Sciatic nerve (tissue), 2 donors: ENCODE measurements at places on chromosomes 5 and 9.

GRCh38 chr9:131554843-131555351 lies 9.6 kb downstream of the PRRT1B start:
- DNase-seq, result no peak

GRCh38 chr5:164742025-164742424 lies 1236.6 kb downstream of the MAT2B start:
- DNase-seq, result no peak

- no peak for DNase-seq
These were observed 13.5 kb downstream of the CNTLN start for GRCh38 chr9:17148324-17148723.

- no peak for DNase-seq
These were observed 438.6 kb downstream of the AGTPBP1 start for GRCh38 chr9:85302938-85303756.

DNA sequence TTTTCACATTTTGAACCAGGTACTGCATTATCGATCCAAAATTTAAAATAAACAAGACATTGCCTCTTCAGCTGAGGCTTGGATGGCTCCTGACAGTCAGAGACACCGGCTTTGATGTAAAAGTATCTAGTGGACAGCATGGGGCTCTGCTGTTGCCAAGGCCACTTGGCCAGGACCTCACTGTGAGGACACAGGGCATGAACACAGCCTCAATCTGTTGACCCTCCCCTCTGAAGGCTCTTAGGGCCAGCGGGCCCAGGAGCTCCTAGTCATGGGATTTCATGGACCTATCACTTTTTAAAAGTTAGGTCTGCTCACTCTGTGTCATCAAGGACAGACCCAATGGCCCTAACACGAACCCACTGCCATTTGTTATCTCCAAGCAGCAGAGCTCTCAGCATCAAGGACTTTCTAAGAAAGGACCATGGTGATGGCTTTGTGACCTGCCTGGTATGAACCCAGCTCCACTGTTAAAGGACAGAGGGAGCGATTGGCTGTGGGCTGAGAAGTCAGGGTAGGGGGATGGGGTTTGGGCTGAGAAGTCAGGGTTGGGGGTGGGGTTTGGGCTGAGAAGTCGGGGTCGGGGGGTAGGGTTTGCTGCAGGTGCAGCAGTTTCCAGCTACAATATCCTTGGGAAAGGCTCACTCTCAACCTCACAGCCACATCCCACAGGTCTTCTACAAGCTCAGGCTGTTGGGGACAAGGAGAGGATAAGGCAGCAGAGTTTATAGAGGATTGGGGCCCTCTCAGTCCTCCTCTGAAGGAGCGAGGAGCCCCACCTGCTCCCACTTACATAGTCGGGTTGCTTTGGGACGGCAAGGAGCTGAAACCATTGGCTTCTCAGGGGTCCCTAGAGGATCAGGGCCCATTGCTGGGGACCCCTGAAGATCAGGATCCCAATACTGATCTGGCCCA lies 146.8 kb downstream of the BARX1 start:
- no peak for DNase-seq
